ENCODE measurements at places on chromosomes 3 and 15.

DNA sequence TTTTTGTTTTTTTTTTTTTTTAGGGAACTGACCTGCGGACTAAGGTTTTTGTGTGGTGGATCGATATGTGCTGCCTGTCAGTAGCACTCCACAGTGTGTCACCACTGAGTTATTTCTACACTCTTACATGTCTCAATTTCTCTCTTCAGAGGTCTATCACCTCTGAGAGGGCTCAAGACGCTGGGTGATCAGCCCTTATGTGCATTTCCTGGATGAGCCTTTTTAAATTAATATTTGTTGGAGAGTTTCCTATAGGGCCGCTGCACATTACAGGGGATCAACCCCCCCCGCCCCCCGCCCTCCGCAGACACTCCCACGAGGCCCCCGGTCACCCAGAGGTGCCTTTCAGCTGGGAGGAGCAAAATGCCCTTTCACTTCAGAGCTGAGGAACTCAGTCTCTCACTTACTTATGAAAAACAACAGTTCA is 34.5 kb upstream of the AP4E1 start:
- no peak for DNase-seq

- no peak for DNase-seq
Observed at GRCh38 chr15:81071120-81071519, 63.0 kb upstream of the CFAP161 start.

DNA sequence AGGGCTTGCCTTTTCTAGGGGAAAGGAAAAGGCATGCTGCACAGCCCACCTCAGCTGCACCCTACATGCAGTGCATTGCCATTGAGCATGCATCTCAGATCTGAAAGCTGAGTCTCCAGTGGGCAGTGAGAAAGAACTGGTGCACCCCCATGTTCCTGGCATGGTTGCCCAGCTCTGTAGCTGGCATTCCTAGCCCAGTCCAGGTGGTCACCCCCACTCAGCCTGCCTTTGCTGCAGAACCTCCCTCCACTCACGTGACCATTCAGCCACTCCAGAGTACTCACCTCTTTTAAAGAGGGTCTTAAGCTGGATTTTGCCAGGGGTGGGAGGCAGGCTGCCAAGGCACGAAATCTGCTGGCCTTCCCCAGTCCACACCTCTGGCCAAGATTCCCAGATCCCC is 208.6 kb upstream of the TOPAZ1 start:
- no peak for DNase-seq

DNA sequence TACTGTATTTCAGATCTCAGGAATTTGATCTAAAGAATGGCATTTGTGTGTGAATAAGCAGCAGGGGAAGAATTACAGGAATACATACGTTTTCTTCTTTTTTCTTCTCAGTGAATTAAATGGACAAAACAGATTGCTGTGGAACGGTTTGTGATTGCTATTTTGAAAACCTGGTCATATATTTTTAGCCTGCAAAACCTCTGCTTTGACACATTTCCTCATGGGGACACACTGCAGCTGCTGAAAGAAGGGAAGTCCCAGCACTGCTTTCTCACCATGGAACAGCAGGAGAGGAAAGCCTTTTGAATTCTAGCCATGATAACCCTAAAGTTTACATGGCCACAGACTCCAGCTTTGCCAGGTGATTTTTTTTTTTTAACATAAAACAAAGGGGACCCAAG is 315.0 kb downstream of the OXSM start:
- DNase-seq = no peak

GRCh38 chr15:75578948-75579920 is at the start of gene PTPN9:
TSS of gene PTPN9 (minus strand) at chr15:75579315. CDS start at chr15:75578776, 539 bp downstream.
- no peak for DNase-seq

DNA sequence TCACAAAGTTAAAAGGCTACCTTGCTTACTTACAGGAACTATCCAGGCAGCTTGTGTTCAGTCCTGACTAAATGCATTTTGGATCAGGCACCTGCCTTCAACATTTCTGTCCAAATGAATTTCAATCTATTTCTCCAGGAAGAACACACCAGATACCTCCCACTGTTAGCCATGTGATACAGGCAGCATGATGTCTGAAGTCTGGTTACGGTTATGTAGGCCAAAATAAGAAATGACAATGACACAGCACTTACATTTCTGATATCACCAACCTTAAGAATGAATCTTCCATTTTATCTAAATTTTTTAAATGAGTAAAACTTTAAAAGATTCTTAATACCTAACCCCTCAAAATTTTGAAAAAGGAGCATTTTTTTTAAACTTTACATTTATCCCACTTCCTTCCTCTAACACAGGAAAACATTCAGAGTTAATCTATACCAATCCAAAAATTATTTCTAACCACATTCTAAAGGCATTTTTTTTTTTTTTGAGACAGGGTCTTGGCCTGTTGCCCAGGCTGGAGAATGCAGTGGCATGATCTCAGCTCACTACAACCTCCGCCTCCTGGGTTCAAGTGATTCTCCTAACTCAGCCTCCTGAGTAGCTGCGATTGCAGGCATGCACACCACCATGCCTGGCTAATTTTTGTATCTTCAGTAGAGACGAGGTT is at the start of gene MAP4:
Gene MAP4, minus strand, starts transcription at position 116 of the 673 bp plus-strand sequence. CDS start 17,556 bp downstream, outside the sequence.
- no peak for DNase-seq

DNA sequence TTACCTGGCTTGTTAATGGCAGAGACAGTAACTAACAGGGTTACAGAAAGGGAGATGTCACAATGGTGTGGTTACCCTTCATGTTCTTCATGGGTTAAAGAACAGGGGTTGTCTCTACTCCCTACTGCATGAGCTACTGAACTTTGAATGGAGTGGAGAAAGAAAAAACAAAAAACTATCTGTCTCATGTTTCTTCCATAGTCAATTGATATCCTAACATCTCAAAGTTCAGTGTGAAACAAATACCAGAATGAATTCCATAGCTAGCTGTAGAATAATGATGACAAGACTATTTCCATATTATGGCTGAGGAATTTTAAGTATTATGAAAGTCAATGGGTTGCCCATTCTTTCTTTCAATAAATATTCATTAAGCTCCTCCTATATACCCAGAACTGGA is 161.3 kb upstream of the LPP start:
- no peak for DNase-seq

- no peak for DNase-seq
Observed at GRCh38 chr3:50100386-50100785, 11.7 kb downstream of the RBM5 start.

GRCh38 chr3:161332792-161333191 is 38.5 kb downstream of the SPTSSB start:
- no peak for DNase-seq

DNA sequence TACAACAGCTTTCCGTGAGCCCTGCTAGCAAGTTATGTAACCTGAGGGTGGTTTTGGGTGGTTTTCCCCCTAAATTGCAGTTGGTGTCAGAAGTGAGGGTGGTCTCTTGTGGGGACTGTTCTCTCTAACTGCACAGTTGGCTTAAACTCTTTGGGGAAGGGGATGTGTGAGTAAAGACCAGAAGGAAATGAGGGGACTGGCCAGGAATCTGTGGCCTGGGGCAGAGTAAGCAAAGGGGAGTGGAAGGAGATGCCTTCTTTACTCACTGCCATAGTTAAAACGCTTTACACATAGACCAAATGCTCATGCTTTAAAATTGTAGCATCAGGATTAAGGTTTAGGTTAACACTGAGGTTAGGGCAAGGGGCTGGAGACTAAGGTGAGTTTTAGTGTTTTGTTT is 21.2 kb upstream of the XIRP1 start:
- DNase-seq = no peak

DNA sequence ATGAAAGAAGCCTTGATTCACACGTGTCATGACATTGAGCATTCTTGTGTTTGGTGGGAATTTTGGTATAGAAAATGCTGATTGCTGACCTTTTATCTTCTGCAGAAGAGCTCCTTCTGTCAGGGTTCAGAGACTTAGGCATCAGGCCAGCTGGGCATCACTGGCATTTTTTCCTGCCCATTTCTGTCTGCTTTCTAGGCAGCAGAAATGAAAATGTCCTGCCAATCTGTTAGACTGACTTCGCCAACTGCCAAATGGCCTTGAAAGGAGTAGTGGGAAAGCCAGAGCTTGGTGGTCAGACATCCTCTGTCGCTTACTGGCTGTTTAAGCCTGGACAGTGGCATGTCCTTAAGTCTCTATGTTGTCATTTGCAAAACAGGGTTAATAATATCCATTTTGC is 57.4 kb downstream of the EEFSEC start:
- DNase-seq = no peak

DNA sequence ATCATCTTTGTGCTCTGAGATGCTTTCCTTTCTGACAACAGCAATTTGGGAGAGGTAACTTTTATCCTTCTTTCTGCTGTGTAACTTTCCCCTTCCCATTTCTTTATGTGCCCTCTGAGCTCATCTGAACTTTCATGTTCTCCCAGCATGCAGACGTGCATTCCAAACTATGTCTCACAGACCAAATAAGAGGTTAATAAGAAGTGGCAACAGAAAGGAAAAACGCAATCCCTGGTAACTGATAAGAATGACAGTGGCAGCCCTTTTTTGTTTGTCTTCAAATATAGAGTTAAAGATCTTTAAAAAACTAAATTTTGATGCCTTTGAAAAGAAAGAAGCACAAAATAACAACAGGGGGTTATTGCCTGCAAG is 533.4 kb downstream of the FOXP1 start:
- no peak for DNase-seq

- DNase-seq = no peak
Observed at GRCh38 chr3:67558426-67558825, 96.0 kb downstream of the SUCLG2 start.

DNA sequence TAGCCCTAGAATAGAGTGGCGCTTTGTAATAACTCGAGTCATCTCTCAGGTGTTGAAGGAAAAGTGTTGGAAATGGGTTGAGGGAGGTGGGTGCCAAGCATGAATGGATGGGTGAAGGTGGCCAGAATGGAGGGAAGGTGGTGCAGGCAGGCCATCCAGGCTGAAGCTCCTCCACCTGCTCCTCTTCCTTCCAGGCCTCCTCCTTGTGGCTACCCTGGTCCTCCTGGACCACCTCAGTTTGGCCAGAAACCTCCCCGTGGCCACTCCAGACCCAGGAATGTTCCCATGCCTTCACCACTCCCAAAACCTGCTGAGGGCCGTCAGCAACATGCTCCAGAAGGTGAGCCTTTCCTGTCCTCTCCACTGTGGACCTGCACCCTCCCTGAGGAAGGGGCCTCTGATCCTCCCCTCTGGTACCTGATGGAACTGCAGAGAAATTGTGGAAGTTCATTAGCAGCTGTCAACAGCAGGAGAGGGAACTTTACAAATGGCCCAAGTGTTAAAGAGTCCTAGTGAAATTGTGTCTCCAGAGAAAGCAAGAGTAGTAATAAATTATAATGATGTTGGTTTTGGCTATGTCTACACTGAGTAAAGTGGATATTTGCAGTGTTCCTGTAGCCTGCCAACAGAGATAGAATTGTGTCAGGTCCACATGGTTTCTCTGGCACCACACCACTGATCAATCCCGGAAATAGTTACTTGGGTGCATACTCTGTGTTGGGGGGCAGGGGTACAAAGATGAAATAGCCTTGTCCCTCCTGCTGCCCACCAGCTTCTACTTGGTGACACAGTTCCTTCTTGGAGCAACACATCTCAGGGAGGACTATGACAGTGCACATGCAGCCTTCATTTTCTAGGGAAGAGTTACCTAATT is 1.6 kb downstream of the IL12A start:
- DNase-seq = peak; percentile 31

GRCh38 chr3:61955483-61955882 is 394.1 kb downstream of the PTPRG start:
- DNase-seq = no peak

GRCh38 chr3:62622553-62623174 is 249.3 kb upstream of the FEZF2 start:
- peak; percentile 18 for DNase-seq

- no peak for DNase-seq
Observed at GRCh38 chr3:182562274-182562673, 231.0 kb upstream of the ATP11B start.

GRCh38 chr15:37135225-37135624 is 34.9 kb upstream of the MEIS2 start:
- DNase-seq = no peak

GRCh38 chr3:184129012-184129411 is 6.1 kb upstream of the EIF2B5 start:
- no peak for DNase-seq
